ENCODE measurements at places on chromosomes 3 and 15.
A peak's percentile ranks its signal among the peaks of the same experiment; 100 is the strongest.

DNA sequence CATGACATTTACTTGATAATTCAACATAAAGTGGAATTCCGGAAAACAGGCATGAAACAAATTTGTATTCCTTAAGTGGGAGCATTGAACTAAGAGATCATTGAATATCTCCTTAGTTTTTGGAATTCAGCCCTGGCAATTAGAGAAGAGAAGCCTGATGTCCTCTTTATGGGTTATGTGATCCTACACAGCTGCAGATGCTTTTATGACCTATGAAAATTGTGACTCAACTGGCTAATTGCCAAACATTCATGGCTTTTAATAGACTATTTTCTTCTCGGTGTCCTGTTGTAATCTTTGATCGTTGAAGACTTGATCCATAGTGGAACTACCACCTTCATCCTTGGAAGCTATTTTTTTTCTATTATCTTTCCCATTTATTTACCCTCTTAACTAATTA, 46.1 kb downstream of the AGBL1 start:
- no peak for DNase-seq

GRCh38 chr3:76361010-76361409, 575.7 kb upstream of the ZNF717 start:
- no peak for DNase-seq

DNA sequence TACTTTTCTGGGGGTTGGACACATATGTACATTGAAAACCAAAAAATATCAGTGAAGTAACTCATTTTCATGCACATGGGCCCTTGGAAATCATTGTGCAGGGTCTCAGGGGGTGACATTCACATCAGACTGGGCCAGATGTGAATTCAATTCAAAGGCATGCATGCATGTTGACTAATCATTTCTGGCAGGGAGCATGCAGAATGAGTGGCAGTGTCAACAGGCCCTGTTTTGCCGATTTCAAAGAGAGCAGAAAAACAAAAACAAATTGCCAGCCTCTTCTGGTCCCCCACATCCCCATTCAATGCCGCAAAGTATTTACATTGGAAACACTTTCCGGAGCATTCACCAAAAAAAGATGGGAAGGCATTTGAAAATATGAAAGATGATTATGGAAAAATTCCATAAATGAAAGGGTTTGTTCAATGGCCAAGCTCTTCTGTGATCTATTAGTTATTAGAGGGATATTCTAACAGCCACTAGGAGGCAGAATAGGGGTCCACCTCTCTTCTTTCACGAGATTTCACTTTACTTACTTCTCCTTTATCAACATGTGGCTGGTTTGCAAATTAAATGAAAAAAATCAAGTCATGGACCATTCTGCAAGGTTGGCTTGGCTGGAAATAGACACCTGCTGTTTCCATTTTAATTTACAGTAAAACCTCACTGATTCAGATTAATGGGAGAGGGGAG, 119.9 kb upstream of the FEZF2 start:
- DNase-seq, result no peak

DNA sequence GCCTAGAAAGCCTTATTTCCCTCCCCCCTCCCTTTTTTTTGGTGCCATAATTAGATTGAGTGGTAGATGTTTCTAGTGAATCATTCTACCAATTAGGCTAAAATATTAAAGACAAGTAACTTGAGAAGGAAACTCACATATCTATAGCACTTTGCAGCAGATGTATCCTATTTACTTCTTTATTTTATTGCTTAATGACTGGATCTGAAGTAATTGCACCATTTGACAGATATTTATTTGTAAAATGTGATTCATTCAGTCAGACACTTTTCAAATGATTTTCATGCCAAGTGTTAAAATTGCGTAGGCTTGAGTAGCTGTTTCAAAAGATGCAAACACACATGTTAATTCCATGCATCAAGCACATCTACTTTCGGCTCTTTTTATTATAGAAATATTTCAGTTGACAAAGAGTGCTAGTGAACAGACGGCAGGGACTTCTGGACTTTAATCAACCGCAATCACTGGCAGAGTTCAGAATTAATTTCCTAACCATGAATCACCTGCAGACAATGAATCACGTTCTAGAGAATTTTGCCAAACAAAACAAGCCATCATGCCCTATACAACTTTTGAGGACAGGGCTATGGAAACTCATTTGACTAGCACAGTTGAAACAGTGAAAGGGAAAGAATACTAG, 636.8 kb downstream of the MECOM start:
- DNase-seq, result no peak

GRCh38 chr3:20326541-20326940, 140.5 kb upstream of the SGO1 start:
- no peak for DNase-seq

DNA sequence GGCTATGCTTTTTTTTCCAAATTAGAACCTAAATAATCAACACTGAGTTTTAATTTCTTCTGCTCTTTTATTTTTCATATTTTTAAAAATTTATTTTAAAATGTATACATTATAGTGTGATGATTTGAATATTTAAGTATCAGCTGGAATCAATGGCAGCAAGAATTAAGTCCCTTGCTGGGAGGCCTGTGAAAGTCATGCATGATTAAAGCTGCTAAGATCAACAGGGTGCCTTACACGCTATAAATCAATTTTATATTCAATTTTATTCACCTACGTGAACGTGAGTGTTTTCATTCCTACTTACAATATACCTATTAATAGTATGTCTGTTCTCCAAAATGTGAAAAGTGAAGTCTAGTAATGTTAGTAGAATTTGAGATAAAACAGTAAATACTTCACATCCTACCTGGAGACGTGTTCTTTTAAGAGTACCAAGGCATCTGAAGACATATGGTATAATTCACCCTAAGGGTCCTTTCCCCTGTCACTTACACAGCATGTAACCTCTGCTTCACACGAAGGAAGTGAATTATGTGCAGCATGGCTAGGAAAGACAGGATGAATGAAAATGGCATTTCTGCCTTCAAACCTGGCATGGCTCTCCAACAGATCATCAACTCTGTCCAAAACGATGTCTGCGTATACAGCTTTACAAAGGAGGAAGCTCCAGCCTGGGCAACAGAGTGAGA, 640.4 kb upstream of the ROBO1 start:
- DNase-seq, result no peak

DNA sequence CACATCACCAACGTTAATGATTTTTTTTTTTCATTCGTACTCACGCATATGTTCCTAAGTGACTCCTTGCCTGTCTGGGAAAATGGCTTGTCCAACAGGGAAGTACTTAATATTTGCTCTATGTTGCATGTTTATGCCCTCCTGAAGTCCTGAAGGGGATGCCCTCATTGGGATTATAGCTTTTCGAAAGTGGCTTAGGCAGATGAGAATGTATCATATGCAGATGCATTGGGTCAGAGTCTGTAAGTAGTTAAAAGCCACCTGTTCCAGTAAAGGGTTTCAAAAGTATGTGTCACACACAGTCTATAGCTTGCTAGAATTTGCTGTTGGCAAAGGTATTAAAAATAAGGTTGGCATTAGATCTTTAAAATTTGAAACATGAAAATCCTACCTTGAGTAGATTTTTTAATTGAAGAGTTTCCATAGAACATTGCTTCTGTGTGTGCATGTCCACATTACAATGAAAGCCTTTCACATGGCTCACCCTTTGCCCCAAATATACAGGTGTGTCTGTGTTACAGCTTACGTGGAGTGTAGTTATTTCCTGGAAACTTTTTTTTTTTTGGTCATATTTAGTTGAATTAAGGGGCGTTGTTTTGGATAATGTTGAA, 2.1 kb downstream of the ABHD17C start:
- DNase-seq, result no peak

DNA sequence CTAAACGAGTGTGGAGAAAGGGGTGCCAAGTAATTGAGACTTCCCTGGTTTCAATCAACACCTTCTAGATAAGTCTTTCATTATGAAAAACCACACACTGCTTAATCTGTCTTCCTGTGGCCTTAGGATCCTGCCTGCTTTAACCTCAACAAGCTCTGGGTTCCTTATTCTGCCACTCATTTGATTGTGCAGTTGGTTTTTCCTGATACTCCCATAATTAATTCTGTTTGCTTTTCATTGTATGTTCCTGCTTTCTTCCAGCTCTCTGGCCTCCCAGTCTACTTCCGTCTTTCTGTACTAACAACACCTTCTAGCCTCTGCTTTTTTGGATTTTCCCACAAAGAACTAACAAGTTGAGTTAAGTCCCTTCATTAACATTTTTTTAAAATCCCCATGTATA, 20.2 kb upstream of the GCNT3 start:
- DNase-seq, result no peak

DNA sequence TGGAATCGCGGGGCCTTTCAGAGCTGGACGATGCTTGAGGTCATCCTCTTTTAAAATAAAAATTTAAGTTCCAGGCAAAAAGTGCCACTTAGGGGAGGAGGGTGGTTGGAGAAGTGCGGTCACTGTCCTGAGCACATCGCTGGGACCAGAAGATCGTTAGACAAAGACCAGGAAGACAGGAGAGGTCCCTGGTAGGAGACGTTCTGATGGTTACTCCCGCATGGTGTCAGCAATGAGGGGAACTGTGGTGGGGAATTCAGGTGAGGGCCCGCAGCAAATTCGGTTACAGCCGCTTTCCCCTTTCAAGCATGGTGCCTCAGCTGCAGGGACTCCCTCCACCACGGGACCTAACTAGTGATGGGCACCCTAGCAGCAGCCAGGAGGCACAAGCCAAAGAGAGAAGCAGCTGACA, 1.0 kb upstream of the ISY1 start:
- DNase-seq, result no peak

- no peak for DNase-seq
These were observed 54.0 kb downstream of the CHCHD6 start for GRCh38 chr3:126758026-126758425.

GRCh38 chr3:100389025-100389424, 11.9 kb downstream of the TOMM70 start:
- DNase-seq, result no peak

- DNase-seq, result no peak
These were observed 391.4 kb downstream of the KCNH8 start for GRCh38 chr3:19539518-19540392.

GRCh38 chr15:74406992-74407705, 26.6 kb downstream of the SEMA7A start:
- no peak for DNase-seq

DNA sequence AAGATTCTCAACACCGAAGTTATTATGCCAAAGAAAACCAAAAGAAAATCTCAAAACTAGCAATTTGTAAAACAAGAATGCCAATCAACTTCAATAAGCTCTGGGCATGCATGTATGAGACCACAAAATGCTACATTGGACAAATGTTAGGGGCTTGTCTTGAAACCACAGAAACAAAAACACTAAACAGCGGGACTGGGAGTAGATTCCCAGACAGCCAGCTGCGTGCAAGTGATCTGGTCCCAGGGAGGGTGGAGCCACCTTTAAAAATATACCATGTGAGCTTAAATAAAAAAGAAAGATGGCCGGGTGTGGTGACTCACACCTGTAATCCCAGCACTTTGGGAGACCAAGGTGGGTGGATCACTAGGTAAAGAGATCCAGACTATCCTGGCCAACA, 163.6 kb upstream of the PRICKLE2 start:
- no peak for DNase-seq

DNA sequence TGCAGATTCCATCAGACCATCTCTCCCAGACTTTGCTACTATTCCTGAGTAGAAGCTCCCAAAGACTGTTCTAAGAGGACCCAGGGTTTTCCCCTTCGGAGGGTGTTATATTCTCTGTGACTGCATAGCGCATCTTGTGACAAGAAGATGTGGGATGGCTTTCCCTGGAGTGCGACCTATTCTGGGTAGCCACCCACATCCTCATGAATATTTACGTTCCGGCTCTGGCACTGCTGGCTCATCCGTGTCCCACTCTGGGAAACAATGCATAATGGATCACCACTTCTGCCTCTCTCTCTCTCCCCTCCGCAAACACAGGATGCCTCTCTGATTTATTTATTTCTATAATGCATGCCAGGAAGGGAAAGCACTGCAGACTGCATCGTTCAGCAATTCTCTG, 166.1 kb downstream of the PYDC2 start:
- no peak for DNase-seq

GRCh38 chr3:152071924-152072323, 196.8 kb upstream of the MBNL1 start:
- DNase-seq, result peak; percentile 41

DNA sequence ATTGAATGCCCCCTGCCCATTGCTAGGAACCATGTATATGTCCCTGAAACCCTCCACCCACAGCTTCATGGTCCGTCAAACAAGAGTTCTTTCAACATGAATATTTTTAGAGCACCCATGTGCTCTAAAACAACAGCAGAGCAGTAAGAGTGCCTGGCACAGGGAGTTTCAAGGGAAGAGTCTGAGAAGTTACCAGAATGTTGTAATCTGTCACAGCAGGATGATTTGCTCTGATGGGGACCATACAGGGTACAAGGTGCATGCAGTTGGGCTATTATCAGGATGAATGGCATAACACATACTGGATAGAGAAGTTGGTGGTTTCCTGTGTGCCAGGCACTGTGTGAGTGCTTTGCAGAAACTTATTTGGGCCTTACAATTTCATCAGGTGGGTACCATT, 27.8 kb upstream of the FLNB start:
- peak; percentile 28 for DNase-seq

DNA sequence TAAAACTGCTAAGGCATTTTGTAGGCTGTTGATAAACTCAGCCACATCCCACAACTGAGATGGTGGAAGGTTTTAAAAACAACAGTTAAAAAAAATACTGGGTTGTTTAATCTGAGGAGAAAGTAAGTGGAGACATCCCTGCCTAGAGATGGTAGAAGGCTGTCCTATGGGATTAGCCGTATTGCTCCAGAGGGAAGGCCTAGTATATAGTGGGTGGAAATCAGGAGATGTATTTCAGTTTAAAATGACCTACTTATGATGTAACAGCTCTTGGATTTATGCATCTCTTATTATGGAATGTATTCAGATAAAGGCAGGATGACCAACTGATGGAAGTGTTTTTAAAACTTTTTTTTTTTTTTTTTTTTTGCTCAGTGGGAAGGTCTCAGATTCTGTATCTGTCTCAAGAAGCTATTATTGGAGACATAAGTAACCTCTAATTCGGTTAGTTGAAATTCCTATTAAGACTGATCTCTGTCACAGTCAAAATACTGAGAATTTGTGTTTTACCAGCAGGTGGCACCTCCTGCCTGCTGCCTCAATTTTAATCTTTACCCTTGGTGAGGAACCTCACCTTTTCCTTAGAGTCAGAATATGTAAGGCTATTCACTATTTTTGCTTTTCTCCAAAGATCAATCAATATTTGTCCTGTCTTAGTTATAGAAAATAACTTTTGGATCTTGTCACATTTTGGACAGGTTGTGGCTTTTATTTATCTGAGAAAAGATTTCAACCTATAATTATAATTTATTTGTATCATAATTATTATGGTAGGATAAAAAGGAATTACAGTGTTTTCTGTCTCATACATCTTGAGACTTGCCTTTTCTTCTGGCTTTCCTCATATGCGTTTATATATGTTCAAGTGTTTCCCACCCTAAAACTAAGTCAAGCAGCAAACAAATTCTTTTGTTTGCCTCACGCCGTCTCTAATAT, 63.0 kb downstream of the VPS8 start:
- DNase-seq, result no peak

GRCh38 chr3:86790884-86791549, 199.9 kb downstream of the VGLL3 start:
- no peak for DNase-seq

DNA sequence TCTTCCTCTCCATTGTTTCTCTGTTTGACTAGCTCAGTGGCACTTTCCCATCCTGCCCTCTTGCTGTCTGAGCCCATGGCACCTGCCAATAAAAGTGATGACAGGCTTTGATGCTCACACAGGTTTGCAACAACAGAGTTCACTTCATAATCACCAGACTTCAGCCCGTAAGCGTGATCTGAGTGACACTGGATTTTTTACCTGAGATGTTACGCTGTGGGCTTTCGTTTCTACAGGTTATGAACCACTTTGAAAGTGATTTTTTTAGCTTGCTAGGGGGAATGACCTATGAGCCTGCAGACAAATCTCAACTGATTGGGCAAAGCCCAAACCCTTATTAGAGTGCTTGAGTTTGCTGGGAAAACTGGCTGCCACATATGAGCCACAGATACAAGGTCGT, 173.9 kb upstream of the ICE2 start:
- DNase-seq, result no peak
